Liver (tissue), 10 donors: ENCODE measurements at places on chromosomes 13 and 19. TPM values are rescaled to one million over a fixed set of nuclear protein-coding genes. Genes with fewer than 3 reads are reported as not detected.

Gene TMEM145
- not detected for total RNA-seq

DNA sequence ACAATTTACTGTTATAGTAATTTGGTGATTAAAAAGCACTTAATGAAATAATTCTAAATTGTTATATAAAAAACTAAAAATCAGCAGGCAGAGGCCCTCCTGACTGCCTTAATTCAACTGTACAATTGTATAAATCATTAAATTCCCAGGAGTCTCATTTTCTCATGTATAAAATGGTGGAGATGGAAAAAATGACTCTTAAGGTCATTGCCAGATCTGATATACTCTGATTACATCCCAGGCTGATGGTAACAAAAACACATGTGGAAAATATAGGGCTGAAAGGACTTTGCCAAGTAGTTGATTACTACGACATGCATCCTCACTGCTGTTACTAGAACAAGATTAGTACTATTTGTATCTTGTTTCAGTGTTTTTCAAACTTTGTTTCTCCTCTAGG, 1020.0 kb upstream of the SLC10A2 start:
- no peaks in the 10 kb centered on the region for H3K36me3 ChIP-seq
- no peak overlapping the region for H3K4me3 ChIP-seq
- no peaks in the 10 kb centered on the region for H3K4me1 ChIP-seq
- no peak for DNase-seq
- H3K27ac ChIP-seq, result no peak overlapping the region

- no peaks in the 10 kb centered on the region for H3K36me3 ChIP-seq
- no peaks in the 10 kb centered on the region for H3K27me3 ChIP-seq
- no peak overlapping the region for H3K4me3 ChIP-seq
- H3K27ac ChIP-seq, result no peak overlapping the region
- no peak for DNase-seq
Measured at GRCh38 chr13:52713894-52714293, 25.7 kb downstream of the CNMD start.

- no peaks in the 10 kb centered on the region for H3K36me3 ChIP-seq
- H3K27me3 ChIP-seq, result no peaks in the 10 kb centered on the region
- no peak for DNase-seq
- peaks cover 28% of the 10 kb centered on the region for H3K4me1 ChIP-seq
- no peak overlapping the region for H3K4me3 ChIP-seq
- H3K27ac ChIP-seq, result no peak overlapping the region
Measured at GRCh38 chr19:28519218-28519779, 693.7 kb downstream of the UQCRFS1 start.

DNA sequence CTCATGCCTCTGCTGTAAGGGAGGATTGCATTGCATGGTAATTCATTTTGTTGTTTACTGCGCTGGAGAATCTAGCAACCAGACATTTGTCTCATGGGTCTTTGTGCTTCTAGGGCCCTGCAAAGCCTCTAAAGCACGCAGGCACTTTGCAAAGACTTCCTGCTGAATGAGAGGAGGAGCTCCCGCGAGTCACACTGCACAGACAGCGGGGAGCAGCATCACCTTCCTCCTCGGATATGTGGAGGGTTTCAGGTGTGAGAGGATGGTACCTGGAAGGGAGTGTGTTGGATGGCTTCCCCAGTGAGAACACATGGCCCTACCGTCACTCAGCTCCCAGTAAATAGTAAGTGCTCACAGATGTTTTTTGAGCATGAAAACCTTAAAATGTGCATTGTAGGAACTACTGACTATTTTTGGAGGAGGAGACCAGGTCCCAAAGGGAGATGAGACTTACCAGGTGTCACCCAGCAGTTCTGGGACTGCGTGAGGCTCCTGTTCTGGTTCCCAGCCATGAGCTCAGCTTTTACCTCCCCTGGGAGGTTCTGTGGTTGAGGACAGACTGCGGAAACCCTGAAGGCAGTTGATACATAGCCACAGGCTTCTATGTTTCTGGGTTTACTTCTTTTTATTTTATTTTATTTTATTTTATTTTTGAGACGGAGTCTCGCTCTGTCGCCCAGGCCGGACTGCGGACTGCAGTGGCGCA, 278.0 kb downstream of the FGF9 start:
- no peak overlapping the region for H3K27ac ChIP-seq
- no peak overlapping the region for H3K4me3 ChIP-seq
- H3K27me3 ChIP-seq, result no peaks in the 10 kb centered on the region
- no peaks in the 10 kb centered on the region for H3K4me1 ChIP-seq
- DNase-seq, result no peak

Gene COX7A1
- total RNA-seq, result 0.33 TPM

Gene KLK3
- not detected for total RNA-seq

Gene LENG9
- total RNA-seq, result 1.3 TPM

GRCh38 chr13:58767566-58767965, 1136.0 kb downstream of the PCDH17 start:
- H3K27ac ChIP-seq, result no peak overlapping the region
- H3K4me1 ChIP-seq, result no peaks in the 10 kb centered on the region
- DNase-seq, result no peak
- no peaks in the 10 kb centered on the region for H3K27me3 ChIP-seq

GRCh38 chr13:65595916-65596315, 1634.2 kb downstream of the PCDH9 start:
- H3K4me1 ChIP-seq, result no peaks in the 10 kb centered on the region
- no peaks in the 10 kb centered on the region for H3K27me3 ChIP-seq
- H3K27ac ChIP-seq, result no peak overlapping the region
- no peak overlapping the region for H3K4me3 ChIP-seq
- no peaks in the 10 kb centered on the region for H3K36me3 ChIP-seq
- DNase-seq, result no peak

DNA sequence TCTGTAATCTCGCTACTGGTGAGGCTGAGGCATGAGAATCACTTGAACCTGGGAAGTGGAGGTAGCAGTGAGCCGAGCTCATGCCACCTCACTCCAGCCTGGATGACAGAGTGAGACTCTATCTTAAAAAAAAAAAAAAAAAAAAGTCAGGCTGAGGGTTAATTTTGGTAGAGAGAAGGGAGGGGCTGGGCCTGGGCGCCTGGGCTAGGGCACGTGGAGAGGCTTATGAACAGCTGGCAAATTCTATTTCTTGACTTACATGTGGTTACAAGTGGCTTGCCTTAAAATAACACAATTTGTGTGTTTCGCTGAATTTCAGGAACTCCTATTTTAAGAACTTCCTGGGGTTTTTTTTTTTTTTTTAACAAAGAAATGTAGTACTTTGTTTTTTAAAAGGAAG, 47.6 kb upstream of the MAP3K10 start:
- no peak overlapping the region for H3K27ac ChIP-seq
- H3K4me1 ChIP-seq, result no peaks in the 10 kb centered on the region
- H3K36me3 ChIP-seq, result no peaks in the 10 kb centered on the region
- H3K27me3 ChIP-seq, result no peaks in the 10 kb centered on the region

DNA sequence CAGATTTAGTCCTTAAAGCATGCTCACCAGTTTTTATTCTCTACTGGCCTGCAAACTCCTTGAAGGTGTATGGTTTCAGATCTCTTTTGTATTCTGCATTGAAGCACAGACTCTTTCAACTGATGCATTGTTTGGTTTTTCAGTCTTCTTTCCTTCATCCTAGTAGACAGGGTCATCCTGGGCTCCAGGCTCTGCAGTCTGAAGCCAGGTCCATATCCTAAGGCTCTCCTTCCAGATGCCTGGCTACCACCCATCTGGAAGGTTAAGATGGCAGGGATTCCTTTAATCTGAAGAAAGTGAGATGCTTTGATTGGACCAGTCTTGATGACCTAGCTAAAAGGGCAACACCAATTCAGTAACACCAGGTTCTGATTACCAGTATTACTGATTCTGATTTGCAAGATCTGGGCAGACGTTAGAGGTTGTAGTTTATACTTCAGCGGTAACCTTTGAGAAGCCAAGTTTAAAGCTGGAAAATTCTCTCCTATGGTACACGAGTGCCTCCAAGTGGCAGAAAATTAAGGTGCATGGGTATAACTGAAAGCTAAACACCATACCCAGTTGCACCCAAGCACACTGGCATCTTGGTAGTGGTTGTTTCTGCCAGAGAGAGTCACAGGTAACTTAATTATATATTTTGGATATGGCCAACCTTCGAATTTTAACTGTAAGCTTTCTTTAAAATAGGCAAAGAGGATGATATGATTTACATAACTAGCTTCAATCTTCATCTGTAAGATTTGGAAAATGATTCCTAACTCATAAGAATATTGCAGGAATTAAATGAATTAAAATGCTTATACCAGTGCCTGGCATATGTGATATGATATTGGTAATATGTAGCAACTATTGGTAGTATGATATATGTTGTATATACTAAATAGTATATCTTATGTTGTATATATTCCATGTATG, 1651.9 kb upstream of the MIR17HG start:
- H3K4me3 ChIP-seq, result no peak overlapping the region
- no peaks in the 10 kb centered on the region for H3K36me3 ChIP-seq
- no peak for DNase-seq
- no peak overlapping the region for H3K27ac ChIP-seq
- H3K27me3 ChIP-seq, result no peaks in the 10 kb centered on the region
- H3K4me1 ChIP-seq, result no peaks in the 10 kb centered on the region

Gene ZNF540
- 1.3 TPM for total RNA-seq

Gene SELENOV
- total RNA-seq, result not detected

DNA sequence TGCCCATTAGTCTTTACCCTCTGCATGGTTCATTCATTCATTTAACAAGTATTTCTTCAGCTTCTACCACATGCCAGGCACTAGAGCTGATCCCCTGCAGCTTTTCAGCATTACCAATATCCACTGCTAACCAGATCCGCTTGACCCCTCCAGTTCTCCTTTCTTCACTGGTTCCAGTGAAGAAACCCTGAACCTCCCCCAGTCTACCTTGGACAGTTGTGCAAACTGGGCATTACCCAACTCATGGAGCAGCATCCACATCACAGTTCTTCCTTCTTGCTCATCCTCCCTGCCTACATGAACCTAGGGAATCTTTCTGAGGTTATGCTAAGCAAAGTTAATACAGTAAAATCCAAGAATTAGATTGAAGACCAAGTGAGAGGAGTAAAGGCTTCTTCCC, 78.7 kb upstream of the SERP2 start:
- H3K27me3 ChIP-seq, result no peaks in the 10 kb centered on the region
- H3K27ac ChIP-seq, result no peak overlapping the region
- DNase-seq, result no peak
- no peaks in the 10 kb centered on the region for H3K36me3 ChIP-seq
- H3K4me3 ChIP-seq, result no peak overlapping the region

GRCh38 chr19:16366433-16367260, 42.0 kb downstream of the KLF2 start:
- peak overlapping the region; percentile 40 for H3K27ac ChIP-seq
- H3K4me3 ChIP-seq, result no peak overlapping the region
- H3K27me3 ChIP-seq, result no peaks in the 10 kb centered on the region
- H3K36me3 ChIP-seq, result no peaks in the 10 kb centered on the region
- DNase-seq, result no peak

- no peaks in the 10 kb centered on the region for H3K36me3 ChIP-seq
- H3K4me3 ChIP-seq, result no peak within 1 kb of the TSS
- peak within 1 kb of the TSS; percentile 1 for H3K27ac ChIP-seq
- H3K4me1 ChIP-seq, result peaks cover 24% of the 10 kb centered on the region
- H3K27me3 ChIP-seq, result no peaks in the 10 kb centered on the region
- no peak for DNase-seq
Measured at GRCh38 chr19:10339380-10339960, at the start of gene ICAM3. ICAM3 (minus strand) TSS chr19:10339624; CDS start chr19:10339614, 10 bp downstream.

DNA sequence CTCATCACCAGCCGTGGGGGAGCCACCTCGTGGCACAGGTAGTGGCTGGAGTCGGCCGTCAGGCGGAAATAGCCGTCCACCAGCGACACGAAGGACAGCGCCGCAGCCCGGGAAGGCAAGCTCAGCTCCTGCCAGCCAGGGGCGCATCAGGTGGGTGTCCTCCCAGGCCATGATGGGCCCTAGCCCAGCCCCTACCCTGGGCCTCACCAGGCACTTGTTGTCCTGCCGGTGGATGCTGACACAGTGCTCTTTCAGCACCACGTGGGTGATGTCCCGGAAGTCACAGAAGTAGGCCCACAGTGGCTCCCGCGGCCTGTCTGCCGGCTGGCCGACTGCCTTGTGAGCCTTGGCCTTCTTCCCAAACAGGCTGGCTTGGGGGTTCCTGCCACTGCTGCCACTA, 15.7 kb downstream of the TYK2 start:
- H3K27me3 ChIP-seq, result no peaks in the 10 kb centered on the region
- H3K36me3 ChIP-seq, result peaks cover 23% of the 10 kb centered on the region
- H3K4me1 ChIP-seq, result peaks cover 3% of the 10 kb centered on the region
- no peak overlapping the region for H3K4me3 ChIP-seq

- H3K36me3 ChIP-seq, result no peaks in the 10 kb centered on the region
- no peak overlapping the region for H3K4me3 ChIP-seq
- H3K4me1 ChIP-seq, result no peaks in the 10 kb centered on the region
- no peak overlapping the region for H3K27ac ChIP-seq
- no peaks in the 10 kb centered on the region for H3K27me3 ChIP-seq
- DNase-seq, result no peak
Measured at GRCh38 chr13:107006661-107007060, 438.7 kb upstream of the ARGLU1 start.

Gene FAM216B
- not detected for total RNA-seq

DNA sequence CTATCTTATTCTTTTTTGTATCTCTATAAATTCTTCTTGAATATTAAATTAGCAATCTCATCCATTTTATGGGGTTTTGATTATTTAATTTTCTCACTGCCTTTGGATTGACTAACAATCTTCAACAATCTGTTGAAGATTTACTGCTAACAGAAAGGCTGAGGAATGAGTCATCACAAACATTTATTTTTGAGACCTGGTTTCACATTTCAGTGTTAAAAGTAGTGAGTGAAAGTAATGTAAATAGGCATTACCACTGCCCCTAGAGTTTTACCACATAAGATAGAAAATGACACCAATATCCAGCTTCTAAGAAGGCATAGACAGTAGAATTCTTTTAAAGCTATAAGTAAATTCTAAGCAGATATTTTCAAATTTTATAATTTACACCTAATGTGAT, 472.8 kb downstream of the OLFM4 start:
- no peaks in the 10 kb centered on the region for H3K36me3 ChIP-seq
- no peak overlapping the region for H3K27ac ChIP-seq
- H3K4me1 ChIP-seq, result no peaks in the 10 kb centered on the region

DNA sequence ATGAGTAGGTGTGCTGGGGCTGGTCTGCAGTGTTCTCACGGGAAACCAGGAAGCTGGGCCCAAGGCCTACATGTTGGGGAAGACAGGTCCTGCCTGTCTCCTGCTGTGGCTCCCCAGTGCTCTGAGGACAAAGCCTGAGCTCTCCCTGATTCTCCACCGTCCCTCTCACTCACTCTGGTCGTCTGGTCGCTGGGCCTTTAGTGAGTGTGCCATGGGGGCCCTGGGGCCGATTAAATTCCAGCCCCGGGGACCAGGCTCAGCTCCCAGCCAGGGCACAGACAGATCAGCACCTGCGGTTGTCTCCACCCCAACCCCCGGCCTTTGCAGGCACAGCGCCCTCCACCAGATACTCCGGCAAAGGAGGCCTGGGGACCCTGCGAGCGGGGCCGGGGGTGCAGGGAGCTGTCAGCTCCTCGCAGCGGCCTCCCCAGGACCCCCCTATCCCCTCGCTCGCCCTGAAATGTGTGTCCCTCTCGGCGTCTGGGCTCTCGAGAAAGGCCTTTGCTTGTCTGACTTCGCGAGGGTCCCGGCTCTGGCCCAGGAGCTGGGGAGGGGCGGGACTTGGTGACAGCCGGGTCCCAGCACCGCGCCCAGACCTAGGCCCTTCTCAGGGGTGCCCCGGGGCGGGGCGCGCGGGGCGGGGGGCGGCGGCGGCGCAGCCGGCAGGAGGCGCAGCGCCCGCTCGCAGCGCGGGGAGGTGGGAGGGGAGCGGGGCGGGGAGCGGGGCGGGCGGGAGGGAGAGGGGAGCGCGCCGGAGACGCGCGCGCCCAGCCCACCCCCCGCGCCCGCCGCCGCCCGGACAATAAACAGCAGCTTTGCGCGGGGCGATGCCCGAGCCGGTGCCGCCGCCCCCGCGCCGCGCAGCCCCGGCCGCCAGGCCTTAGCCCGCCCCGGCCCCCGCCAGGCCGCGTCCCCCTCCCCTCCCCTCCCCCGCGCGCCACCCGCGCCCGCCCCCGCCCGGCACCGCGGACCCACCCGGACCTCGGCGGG, at the start of gene PALM:
TSS of gene PALM (plus strand) at position 782 of the 990 bp plus-strand sequence. CDS start 212 bp downstream, outside the sequence.
- H3K27ac ChIP-seq, result peak within 1 kb of the TSS; percentile 33
- H3K36me3 ChIP-seq, result peaks cover 1% of the 10 kb centered on the region
- H3K27me3 ChIP-seq, result peaks cover 4% of the 10 kb centered on the region
